A549 treated with AZD2906 at 1 μM for 4 hours (cell line): ENCODE measurements at places on chromosomes 6 and 20. TPM values are rescaled to one million over a fixed set of nuclear protein-coding genes. Genes with fewer than 3 reads are reported as not detected.

Gene MUCL3
- total RNA-seq: 0.09 to 0.17 TPM (median 0.10 TPM) in 5 replicates

Gene MEI4
- not detected in 5 replicates for total RNA-seq

Gene MAN1A1
- 0.02 to 0.06 TPM (median 0.05 TPM) in 5 replicates for total RNA-seq

Gene TBC1D32
- 0.69 to 1.1 TPM (median 0.76 TPM) in 5 replicates for total RNA-seq

Gene RAB23
- 6.7 to 8.6 TPM (median 8.2 TPM) in 5 replicates for total RNA-seq

Gene BAK1
- total RNA-seq: 42.2 to 47.0 TPM (median 44.5 TPM) in 5 replicates

Gene ZNF165
- 0.74 to 0.99 TPM (median 0.85 TPM) in 5 replicates for total RNA-seq

Gene EBF4
- 2.2 to 3.3 TPM (median 3.2 TPM) in 5 replicates for total RNA-seq

Gene SLC13A3
- 0.02 to 0.14 TPM (median 0.08 TPM) in 4 of 5 replicates, not detected in the other for total RNA-seq

Gene C20orf141
- 0.23 to 0.49 TPM (median 0.31 TPM) in 4 of 5 replicates, not detected in the other for total RNA-seq

Gene NKX2-2
- total RNA-seq: not detected in 5 replicates

Gene TFAP2B
- not detected in 5 replicates for total RNA-seq
